ENCODE measurements at places on chromosomes 5 and 9. TPM values are rescaled to one million over a fixed set of nuclear protein-coding genes. Genes with fewer than 3 reads are reported as not detected.

Gene ANKRD18B
- not detected for total RNA-seq

Gene FAM153A
- 15.7 TPM for total RNA-seq

GRCh38 chr5:81835814-81836367, 85.0 kb upstream of the SSBP2 start:
- no peaks in the 10 kb centered on the region for H3K36me3 ChIP-seq
- no peak overlapping the region for H3K4me3 ChIP-seq
- H3K27me3 ChIP-seq, result no peaks in the 10 kb centered on the region
- H3K4me1 ChIP-seq, result peaks cover 9% of the 10 kb centered on the region
- no peak overlapping the region for H3K27ac ChIP-seq

- H3K27me3 ChIP-seq, result no peaks in the 10 kb centered on the region
- no peak for DNase-seq
- H3K36me3 ChIP-seq, result no peaks in the 10 kb centered on the region
- no peak overlapping the region for H3K4me3 ChIP-seq
- no peaks in the 10 kb centered on the region for H3K4me1 ChIP-seq
Measured at GRCh38 chr5:143938230-143938629, 126.3 kb downstream of the HMHB1 start.

GRCh38 chr9:24090566-24090965, 264.5 kb upstream of the ELAVL2 start:
- no peaks in the 10 kb centered on the region for H3K27me3 ChIP-seq
- H3K4me1 ChIP-seq, result no peaks in the 10 kb centered on the region
- H3K36me3 ChIP-seq, result no peaks in the 10 kb centered on the region
- no peak for DNase-seq
- H3K27ac ChIP-seq, result no peak overlapping the region

- H3K27me3 ChIP-seq, result no peaks in the 10 kb centered on the region
- no peak overlapping the region for H3K27ac ChIP-seq
- no peak overlapping the region for H3K4me3 ChIP-seq
- no peaks in the 10 kb centered on the region for H3K36me3 ChIP-seq
Measured at GRCh38 chr9:3809724-3810123, 283.9 kb upstream of the RFX3 start.

GRCh38 chr5:102799017-102799416, 43.9 kb downstream of the PAM start:
- H3K4me1 ChIP-seq, result no peaks in the 10 kb centered on the region
- no peak overlapping the region for H3K4me3 ChIP-seq
- no peaks in the 10 kb centered on the region for H3K27me3 ChIP-seq
- no peaks in the 10 kb centered on the region for H3K36me3 ChIP-seq

- H3K4me1 ChIP-seq, result no peaks in the 10 kb centered on the region
- H3K27me3 ChIP-seq, result no peaks in the 10 kb centered on the region
Measured at GRCh38 chr5:16082053-16082452, 97.5 kb downstream of the MARCHF11 start.

GRCh38 chr9:137053944-137054931, at the start of gene ENTPD2:
Gene ENTPD2 (minus strand): TSS chr9:137054061. CDS start chr9:137053997, 64 bp downstream.
- H3K36me3 ChIP-seq, result no peaks in the 10 kb centered on the region
- H3K27me3 ChIP-seq, result no peaks in the 10 kb centered on the region
- peak within 1 kb of the TSS; percentile 92 for H3K27ac ChIP-seq
- peak within 1 kb of the TSS; percentile 55 for H3K4me3 ChIP-seq

- H3K36me3 ChIP-seq, result no peaks in the 10 kb centered on the region
- DNase-seq, result no peak
- H3K4me1 ChIP-seq, result no peaks in the 10 kb centered on the region
- H3K4me3 ChIP-seq, result no peak overlapping the region
- H3K27me3 ChIP-seq, result no peaks in the 10 kb centered on the region
Measured at GRCh38 chr5:37495668-37496347, 116.7 kb downstream of the WDR70 start.
